ENCODE measurements at places on chromosomes 1 and 21. TPM values are rescaled to one million over a fixed set of nuclear protein-coding genes. Genes with fewer than 3 reads are reported as not detected.

DNA sequence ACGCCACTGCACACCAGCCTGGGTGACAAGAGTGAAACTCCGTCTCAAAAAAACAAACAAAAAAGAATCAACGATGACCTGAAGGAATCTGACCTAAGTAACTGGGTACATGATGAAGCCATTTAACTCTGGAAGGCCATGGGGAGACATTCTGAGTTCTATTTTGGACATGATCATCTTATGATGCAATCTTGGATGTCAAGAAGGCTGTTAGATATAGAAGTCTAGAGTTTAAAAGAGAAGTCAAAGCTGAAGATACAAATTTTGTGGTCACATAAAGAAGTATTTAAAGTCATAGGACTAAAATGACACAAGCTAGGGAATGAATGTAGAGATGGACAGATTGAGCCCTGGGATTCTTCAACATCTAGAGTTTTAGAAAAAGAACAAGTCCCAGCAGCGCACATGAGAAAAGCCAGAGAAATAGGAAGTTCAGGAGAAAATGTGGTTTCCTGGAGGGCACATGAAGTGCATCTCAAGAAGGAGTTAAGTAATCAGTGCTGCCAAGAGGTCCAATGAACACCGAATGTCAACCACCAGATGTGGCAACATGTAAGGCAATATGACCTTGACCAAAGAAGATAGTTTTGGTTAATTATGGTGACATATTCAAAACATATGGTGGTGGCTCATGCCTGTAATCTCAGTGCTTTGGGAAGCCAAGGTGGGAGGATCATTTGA lies 26.8 kb downstream of the ELK4 start:
- no peak for DNase-seq

- no peak for DNase-seq
Measured at GRCh38 chr1:231122143-231122542, 39.7 kb upstream of the TRIM67 start.

IVL gene
- total RNA-seq = not detected

- no peak for DNase-seq
Measured at GRCh38 chr1:20837554-20838192, 50.6 kb upstream of the HP1BP3 start.

SMIM1 gene
- total RNA-seq = 2.1 TPM

ZBTB8A gene
- 17.4 TPM for total RNA-seq

- DNase-seq = peak; percentile 76
Measured at GRCh38 chr1:181021811-181022434, 747 bp downstream of the STX6 start.

DNA sequence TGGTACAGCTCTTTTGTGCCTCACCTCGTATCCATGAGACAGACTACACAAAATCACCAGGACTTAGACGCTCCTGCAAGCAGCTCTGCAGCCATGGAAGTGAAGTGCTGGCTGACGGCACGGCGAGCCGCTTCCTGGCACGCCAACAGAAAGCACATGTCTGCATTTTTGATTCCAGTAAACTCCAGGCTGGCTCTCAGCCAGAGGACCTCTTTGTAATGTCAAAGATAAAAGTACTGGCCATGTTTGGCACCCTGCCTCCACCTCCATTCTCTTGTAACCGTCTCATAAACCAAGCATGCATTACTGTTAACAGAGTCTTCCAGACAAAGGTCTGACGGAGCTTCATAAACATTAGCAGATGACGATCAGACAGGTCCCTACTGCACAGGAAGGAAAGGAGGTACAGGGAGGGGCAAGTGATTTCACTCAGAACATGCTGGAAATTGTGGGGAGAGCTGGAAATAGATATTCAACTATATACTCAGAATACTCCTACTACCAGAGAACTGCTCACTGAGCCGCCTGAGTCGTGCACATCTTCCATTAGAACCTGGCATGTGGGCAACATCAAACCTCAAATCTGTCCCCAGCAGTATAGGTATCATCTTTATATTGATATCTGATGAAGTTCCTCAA lies 632.0 kb downstream of the SMYD3 start:
- no peak for DNase-seq

- no peak for DNase-seq
Measured at GRCh38 chr1:158454537-158454936, 7.1 kb upstream of the OR10K1 start.

DNA sequence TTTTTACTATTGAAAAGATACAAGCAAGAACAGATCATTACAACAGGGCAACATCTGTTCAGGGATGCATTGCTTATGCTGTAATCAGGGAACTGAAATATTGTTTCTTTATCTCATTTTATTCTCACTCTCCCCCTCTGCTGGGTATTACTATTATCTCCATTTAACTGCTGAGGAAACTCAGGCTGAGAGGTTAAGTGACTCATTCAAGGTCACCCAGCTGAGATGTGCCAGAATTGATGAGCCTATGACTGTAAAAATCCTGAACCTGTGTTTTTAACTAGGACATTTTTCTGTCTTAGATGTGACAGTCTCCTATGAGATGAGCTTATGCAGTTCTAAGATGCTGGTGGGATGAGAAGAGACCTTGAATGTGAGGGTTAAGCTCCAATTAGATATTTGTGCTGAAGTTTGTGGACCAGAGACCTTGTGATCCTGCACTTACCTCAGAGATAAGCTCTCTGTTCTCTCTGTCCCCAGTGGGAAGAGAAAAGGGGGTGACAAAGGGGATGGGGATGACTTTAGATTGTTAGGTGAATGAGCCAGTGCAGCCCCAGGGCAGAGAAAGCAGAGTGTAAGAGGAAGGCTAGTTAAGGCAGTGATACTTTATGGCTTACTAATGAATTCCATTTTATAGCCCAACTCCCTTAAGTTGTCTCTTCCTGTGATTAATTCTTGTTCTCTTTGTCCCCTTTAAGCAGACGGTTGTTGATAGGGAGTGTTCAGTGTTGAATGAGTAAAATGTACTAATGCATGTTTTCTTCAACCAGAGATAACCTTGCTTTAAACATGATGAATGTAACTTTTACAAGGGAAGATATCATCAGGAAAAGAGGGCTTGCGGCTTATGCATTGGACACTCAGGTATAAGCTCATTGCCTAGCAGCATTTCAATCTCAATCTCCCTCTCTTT lies 111.4 kb downstream of the HLX start:
- no peak for DNase-seq

PLA2G2C gene
- not detected for total RNA-seq

OVAAL gene
- total RNA-seq = not detected

GRCh38 chr1:233459470-233459945 lies 132.0 kb downstream of the MAP3K21 start:
- DNase-seq = no peak
